ENCODE measurements at places on chromosomes 12 and 14. TPM values are rescaled to one million over a fixed set of nuclear protein-coding genes. Genes with fewer than 3 reads are reported as not detected.

- no peak overlapping the region for H3K4me3 ChIP-seq
- no peak for DNase-seq
- peaks cover 31% of the 10 kb centered on the region for H3K4me1 ChIP-seq
- peaks cover 14% of the 10 kb centered on the region for H3K36me3 ChIP-seq
- H3K27me3 ChIP-seq = peaks cover 3% of the 10 kb centered on the region
- no peak overlapping the region for H3K27ac ChIP-seq
Measured at GRCh38 chr14:72808564-72808963, 85.3 kb downstream of the DPF3 start.

DNA sequence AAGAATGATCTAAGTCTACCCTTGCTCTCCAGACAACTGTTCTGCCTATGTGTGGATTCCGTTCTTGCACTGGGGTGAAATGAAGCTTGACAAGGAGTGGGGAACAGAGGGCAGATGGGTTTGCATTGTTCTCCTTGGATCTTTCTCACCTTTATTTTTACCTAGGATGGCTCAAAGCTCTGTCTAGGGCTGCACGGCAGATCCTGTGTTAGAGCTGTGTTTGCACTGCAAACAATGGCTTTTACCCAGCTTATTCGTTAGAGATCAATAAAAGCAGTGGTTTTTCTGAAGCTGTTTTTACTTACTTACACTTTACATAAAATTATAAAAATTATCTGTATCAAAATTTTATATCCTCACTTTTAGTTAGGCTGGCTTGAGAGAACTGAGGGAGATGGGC is 105.1 kb downstream of the LRIG3 start:
- no peak overlapping the region for H3K27ac ChIP-seq
- no peaks in the 10 kb centered on the region for H3K4me1 ChIP-seq
- no peaks in the 10 kb centered on the region for H3K27me3 ChIP-seq
- DNase-seq = no peak

GRCh38 chr12:111171345-111171744 is 197.6 kb downstream of the PHETA1 start:
- peaks cover 7% of the 10 kb centered on the region for H3K27me3 ChIP-seq
- no peaks in the 10 kb centered on the region for H3K36me3 ChIP-seq
- DNase-seq = no peak
- no peak overlapping the region for H3K27ac ChIP-seq
- H3K4me3 ChIP-seq = no peak overlapping the region

DNA sequence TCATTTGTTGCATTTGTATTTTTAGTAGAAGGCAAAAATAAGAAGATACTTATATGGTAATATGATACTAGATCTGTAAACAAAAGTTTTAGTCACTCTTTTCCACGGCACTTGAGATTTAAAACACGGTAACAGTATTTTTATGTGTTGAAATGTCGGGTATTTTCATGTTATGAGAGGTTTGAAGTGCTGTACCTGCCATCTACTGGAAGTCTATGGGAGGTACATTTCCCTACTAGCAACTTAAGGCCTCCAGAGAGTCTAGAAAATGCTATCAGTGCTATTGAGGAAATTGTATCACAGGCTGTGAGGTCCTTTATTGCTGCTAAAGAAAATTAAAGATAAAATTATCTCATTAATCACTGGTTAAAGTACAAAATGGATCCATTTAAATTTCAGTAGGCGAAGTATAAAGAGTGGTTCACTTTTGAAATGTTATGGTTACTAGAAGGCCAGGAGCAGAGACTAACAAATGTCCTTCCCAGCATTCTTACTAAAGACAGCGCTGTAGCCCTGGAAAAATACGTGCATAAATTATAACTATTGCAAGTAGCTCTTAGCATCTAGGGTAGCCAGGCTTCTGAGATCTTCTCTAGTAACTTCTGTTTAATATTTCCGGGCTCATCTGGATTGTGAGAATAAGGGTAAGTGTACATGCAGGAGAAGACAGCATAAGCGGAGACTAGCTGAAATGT is 77.6 kb upstream of the PRKD1 start:
- H3K4me3 ChIP-seq = no peak overlapping the region
- DNase-seq = no peak
- H3K27me3 ChIP-seq = no peaks in the 10 kb centered on the region
- no peaks in the 10 kb centered on the region for H3K4me1 ChIP-seq
- no peak overlapping the region for H3K27ac ChIP-seq

- H3K27me3 ChIP-seq = no peaks in the 10 kb centered on the region
- DNase-seq = no peak
- no peaks in the 10 kb centered on the region for H3K4me1 ChIP-seq
- H3K27ac ChIP-seq = no peak overlapping the region
- H3K4me3 ChIP-seq = no peak overlapping the region
Measured at GRCh38 chr12:40648519-40648918, 43.7 kb upstream of the CNTN1 start.

DNA sequence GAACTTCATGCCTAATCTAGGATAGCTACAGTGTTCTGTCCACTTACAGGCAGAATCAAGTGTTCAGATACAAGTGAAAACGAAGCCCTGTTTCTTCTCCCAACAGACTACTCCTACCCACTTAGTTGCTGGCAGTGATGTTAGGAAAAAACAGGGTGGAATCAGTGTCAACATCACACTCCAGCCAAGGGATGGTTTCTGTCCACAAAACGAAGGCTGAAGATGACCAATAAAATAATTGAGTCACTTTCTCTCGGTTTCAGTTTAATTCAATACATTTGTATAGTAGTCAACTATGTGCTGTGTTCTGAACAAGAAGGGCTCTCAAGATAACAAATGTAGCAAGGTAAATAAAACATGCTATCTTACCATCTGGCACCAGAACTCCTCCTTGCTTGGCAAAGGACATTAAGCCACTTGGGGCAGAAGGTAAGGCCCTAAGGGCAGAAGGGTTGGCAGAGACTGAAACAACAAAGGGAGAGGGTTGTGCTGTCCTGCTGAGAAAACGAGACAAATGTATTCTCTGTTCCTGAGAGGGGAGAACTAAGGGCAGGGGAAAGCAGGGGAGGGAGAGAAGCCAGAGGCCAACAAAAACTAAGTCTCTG is 393.6 kb downstream of the DPF3 start:
- H3K36me3 ChIP-seq = peaks cover 26% of the 10 kb centered on the region
- peaks cover 12% of the 10 kb centered on the region for H3K4me1 ChIP-seq
- H3K27me3 ChIP-seq = peaks cover 6% of the 10 kb centered on the region

KSR2 gene
- total RNA-seq = 0.08 TPM
